Body of pancreas (tissue), 4 donors: ENCODE measurements at places on chromosomes 4 and X. TPM values are rescaled to one million over a fixed set of nuclear protein-coding genes. Genes with fewer than 3 reads are reported as not detected.

- no peaks in the 10 kb centered on the region for H3K4me1 ChIP-seq
- DNase-seq: no peak
- no peak overlapping the region for H3K4me3 ChIP-seq
- H3K27me3 ChIP-seq: no peaks in the 10 kb centered on the region
- no peak overlapping the region for H3K27ac ChIP-seq
Observed at GRCh38 chr4:82099928-82100579, 273.7 kb downstream of the HNRNPD start.

DNA sequence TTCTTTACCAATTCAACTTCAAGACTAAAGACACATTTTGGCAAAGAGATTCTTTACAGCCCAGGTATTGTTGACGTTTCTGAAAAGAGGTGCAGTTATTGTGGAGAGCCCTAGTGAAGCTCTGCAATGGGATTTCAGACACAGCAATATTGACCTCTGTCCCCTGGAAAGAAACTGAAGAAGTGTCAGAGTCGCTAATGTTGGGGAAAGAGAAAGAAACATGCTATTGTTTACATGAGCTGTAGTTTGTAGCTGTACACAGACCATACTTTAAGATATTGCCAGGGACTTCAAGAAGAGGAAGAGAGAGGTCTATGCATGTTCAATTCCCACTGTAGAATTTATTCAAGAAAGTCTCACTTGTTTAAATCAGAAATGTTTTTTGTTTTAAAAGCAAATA, 497.3 kb upstream of the BOD1L1 start:
- no peaks in the 10 kb centered on the region for H3K27me3 ChIP-seq
- no peaks in the 10 kb centered on the region for H3K4me1 ChIP-seq
- no peak for DNase-seq
- H3K36me3 ChIP-seq: no peaks in the 10 kb centered on the region
- no peak overlapping the region for H3K27ac ChIP-seq
- no peak overlapping the region for H3K4me3 ChIP-seq

The CXCL11 gene
- total RNA-seq: not detected

The CD38 gene
- total RNA-seq: 0.78 TPM

The MAGEB5 gene
- total RNA-seq: not detected

The POU3F4 gene
- not detected for total RNA-seq
